Activated CD8-positive, alpha-beta memory T cell treated with anti-CD3 and anti-CD28 coated beads, Interleukin-2, amount 50 U/mL, for 4 hours (primary cell): ENCODE measurements at places on chromosomes 16 and 17.
A peak's percentile ranks its signal among the peaks of the same experiment; 100 is the strongest.

- DNase-seq, result no peak
Measured at GRCh38 chr17:39598630-39599003, 9.1 kb downstream of the NEUROD2 start.

DNA sequence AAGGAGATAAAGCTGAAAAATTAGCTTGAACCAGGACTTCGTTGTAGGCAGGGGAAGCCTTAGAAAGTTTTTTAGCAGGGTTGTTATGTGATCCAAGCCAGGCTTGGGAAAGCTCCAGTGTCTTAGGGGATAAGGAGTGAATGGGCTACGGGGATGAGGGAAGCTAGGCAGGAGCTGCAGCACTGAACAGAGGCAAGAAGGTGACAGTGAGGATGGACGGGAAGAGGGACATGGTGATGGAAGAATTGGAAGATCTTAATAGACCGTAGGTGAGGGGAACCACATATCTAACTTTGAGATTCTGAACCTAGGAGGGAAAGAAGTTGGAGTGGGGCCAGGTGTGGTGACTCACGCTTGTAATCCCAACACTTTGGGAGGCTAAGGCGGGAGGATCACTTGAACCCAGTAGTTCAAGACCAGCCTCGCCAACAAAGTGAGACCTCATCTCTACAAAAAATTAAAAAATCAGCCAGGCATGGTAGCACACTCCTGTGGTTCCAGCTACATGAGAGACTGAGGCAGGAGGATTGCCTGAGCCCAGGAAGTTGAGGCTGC is 3.2 kb downstream of the RHBDL3 start:
- no peak for DNase-seq

DNA sequence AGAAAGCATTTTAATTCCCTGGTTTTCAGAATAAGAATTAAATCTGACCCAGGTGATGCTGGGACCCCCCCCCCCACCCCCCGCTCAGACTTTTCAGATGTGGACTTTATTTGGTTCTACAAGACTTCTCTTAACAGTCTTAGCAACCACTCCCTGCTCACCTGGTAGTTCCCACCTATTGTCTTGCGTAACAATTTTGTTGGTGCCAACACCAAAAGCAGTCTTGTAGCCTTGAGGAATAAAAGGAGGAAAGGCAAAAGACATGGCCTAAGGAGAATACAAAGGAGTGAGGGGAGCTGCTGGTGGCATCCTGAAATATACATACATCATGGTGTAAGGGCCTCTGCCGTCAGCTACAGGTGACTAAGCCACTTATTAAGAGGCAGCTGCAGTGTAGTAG is 5.0 kb downstream of the TTLL6 start:
- no peak for DNase-seq

- no peak for DNase-seq
Measured at GRCh38 chr16:78894886-78895285, 705.7 kb downstream of the MAF start.

DNA sequence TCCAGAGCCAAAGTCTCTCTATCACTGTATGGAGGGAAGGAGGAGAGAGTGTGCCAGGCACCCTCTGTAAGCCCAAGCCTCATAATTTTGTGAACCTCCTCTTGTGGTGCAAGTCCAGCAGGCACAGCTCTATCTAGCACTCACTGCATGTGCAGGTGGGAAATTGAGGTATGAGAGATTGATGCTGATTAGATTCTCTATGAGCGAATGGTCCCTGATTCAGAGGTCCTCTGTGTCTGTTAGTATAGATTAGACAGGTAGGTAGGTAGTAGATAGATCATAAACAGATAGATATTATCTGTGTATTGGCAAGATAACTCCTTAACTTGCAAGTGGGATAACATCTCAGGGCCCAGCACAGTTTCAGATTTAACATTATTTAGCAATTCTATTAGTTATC is 209.5 kb downstream of the CNTNAP4 start:
- DNase-seq, result no peak

- no peak for DNase-seq
Measured at GRCh38 chr16:11679941-11680911, 12.0 kb downstream of the SNN start.

GRCh38 chr16:9195287-9195686 is 103.8 kb downstream of the HAPSTR1 start:
- DNase-seq, result no peak

DNA sequence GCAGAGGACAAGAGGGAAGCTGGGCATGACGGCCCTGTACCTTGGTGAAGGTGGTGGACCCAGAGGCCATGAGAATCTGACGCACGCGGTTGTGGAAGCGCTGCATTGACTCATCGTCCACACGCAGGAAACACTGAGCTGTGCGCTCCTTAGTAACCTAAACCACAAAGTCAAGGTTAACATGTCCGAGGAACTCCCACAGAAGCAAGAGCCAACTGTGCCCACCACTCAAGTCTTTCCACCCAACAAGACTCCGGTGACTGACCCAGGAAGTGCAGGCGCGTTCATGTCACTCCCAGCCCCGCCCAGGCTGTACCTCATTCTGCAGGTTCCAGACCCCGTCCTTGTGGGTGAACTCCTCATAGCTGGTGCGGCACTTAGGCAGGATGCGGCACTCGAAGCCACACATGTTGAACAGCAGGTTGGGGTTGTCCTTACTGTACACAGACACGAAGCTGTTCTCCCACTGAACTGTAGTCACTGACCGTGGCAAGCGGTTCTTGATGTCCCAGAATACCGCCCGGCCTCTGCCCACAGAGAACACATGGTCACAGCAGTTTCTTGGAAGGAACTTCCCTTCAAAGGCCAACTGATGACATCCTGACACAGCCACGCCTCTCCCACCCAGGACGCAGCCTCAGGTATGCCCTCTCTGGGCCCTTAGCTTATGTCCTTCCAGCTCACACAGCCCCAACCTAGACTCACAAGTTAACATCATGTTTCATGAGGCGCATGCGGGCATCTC is 11.5 kb downstream of the PRPF8 start:
- DNase-seq, result no peak

DNA sequence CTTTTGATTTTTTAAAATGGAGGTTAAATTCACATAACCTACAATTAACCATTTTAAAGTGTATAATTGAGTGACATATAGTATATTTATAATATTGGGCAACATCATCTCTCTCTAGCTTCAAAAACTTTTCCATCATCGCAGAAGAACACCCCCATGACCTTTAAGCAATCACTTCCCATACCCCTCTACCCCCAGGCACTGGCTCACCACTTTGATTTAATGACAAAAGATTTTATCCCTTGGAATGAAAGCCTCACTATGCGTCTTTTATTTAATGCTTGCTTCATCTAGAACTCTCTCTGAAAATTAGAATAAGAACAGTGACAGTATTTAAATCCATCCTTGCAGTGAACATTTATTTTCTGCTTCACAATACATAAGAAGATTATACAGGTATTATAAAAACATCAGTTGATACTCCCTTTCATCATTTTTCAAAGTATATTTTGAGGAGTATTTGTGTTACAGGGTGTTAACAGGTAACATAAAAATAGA is 3.2 kb upstream of the KRTAP1-3 start:
- no peak for DNase-seq

- DNase-seq, result no peak
Measured at GRCh38 chr16:2009164-2009711, 383 bp downstream of the ZNF598 start.

- DNase-seq, result no peak
Measured at GRCh38 chr17:74920642-74921025, 2.4 kb downstream of the USH1G start.

DNA sequence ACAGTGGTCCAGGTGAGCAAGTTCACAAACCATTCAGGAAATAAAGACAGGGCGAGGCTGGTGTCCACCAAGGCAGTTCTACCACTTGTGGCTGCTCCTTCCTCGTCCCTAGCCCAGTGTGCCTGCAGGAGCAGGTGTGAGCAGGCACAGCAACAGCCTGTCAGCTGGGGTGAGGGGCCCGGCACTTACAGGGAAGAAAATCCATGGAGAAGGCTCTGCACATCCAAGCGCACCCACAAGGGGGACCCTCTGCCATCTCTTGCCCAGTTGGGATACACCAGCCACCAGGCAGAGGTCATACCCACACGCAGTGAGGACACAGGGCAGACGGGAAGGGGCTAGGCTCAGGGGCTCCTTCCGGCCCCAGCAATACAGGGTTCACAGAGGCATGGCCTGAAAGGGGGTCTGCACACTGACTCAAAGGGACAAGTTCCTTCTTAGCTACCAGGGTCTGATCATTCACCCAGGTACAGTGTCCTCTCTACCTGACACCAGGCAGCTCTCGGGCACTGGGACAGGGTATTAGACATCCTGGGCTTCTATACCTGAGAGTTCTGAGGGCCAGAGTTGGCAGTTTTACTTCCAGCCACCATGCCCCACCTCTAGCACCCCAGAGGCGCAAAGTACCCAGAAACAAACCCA is 27.0 kb downstream of the CDIP1 start:
- no peak for DNase-seq

GRCh38 chr16:63057341-63057740 is 1021.1 kb upstream of the CDH8 start:
- DNase-seq, result no peak

- no peak for DNase-seq
Measured at GRCh38 chr16:76535-77272, 1.3 kb upstream of the MPG start.

GRCh38 chr16:69589434-69590269 is 23.9 kb downstream of the NFAT5 start:
- no peak for DNase-seq

GRCh38 chr17:21042458-21043295 is at the start of gene USP22:
Gene USP22, minus strand, starts transcription at chr17:21043011. Its CDS starts 176 bp downstream, at chr17:21042835.
- no peak for DNase-seq

GRCh38 chr16:12425134-12425941 is 378.3 kb downstream of the CPPED1 start:
- DNase-seq, result no peak

GRCh38 chr17:11935734-11936406 is 61.4 kb downstream of the ZNF18 start:
- DNase-seq, result no peak

DNA sequence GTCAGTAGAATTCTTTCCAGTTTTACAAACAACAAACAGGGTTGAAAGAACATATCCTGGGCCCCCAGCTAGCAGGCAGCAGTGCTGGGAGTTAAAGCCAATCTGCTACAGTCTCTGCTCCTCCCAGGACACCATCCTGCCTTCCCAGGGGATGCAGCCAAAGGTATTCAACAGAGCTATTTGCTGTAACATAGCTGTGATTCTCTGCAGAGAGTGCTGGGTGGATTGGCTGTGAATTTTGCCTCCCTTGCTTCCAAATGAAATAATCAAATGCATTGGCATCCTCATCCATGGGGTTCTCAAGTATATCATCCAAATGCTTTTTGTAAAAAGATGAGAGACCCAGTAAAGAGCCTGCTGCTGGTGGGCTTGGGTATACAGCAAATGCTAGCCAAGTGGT is 124.3 kb downstream of the NPIPB5 start:
- DNase-seq, result no peak

GRCh38 chr17:76102944-76103273 is 678 bp downstream of the EXOC7 start:
- no peak for DNase-seq

DNA sequence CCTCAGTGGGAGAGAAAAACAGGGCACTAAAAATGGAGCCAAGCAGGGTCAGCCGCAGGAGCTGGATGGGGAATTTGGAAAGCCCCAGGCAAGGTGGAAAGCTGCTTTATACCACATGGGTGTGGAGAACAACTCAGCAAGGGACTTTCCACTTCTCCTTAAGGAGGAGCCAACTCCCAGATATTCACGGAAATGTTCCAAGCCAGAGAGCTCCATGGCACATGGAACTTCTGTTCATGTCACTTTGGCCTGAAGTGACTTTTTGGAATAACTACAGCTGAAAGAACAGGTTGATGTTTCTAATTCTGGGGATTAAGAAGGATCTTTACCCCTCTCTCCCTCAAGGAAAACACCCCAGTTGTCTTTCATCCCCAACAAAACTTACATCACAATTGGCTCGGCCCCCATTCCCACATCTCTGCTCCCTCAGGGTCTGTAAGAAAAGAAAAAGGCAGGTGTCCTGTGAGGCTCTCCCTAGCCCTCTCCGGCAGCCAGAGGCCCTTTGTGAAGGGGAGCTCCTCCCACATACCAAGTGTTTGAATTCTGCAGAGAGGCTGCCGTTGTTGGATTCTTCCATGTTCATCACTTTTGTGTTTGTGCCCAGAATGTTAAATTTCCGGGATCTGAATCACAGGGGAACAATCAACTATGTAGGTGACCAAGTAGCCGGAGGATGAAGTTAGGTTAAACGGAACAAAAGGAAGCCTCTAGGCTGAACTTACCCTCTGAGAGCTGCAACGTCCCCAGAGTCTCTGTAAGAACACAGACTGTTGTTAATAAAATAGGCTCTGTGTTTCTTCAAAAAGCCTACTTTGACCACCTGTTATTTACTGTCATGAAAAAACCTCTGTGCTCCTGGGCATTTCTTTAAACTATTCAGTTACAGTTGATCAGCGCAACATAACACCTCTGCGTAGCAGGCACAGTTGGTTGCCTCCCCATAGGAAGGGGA is 41.0 kb downstream of the STAT5A start:
- no peak for DNase-seq

- no peak for DNase-seq
Measured at GRCh38 chr17:81064678-81065475, 29.9 kb downstream of the BAIAP2 start.

GRCh38 chr16:3460121-3460520 is 16.6 kb downstream of the NAA60 start:
- DNase-seq, result no peak

DNA sequence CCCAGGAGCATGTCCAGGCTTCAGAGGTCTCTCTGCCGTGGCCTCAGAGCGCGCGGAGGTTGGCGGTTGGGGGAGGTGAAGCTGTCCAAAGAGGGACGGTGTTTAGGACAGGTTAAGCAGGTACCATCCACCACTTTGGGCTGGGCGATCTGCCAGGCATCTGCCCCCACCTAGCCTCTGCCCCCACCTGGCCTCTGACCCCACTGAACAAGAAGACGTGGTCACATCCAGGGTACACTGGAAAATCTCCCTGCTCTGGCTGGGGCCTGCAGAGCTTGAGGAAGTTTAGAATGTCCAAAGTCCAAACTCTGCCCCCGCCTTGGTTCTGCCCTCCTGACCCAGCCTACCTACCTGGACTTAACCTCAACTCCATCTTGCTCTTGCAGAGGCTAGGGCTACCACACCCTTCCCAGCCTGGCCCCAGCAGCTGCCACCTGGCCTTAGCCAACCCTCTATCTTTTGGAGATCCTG is 1.6 kb downstream of the ITGA3 start:
- DNase-seq, result no peak

DNA sequence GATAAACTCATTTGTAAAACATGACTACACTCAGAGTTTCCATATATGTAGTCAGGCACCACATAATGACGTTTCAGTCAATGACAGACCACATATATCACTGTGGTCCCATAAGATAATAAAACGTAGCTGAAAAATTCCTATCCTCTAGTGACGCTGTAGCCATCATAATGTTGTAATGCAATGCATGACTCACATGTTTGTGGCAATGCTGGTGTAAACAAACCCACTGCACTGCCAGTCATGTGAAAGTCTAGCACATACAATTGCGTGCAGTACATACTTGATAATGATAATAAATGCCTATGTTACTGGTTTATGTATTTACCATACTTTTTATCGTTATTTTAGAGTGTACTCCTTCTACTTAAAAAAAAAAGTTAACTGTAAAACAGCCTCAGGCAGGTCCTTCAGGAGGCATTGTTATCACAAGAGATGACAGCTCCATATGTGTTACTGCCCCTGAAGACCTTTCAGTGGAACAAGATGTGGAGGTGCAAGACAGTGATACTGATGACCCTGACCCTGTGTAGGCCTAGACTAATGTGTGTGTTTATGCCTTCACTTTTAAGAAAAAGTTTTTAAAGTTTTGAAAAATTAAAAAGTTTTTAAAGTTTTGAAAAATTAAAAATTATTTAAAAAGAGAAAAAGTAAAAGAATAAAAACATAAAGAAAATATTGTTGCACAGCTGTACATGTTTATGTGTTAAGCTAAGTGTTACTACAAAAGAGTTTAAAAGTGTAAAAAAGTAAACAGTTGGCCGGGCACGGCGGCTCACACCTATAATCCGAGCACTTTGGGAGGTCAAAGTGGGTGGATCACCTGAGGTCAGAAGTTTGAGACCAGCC is 9.0 kb downstream of the STAT5B start:
- DNase-seq, result peak; percentile 39
